ENCODE measurements at places on chromosomes 16 and 17.

DNA sequence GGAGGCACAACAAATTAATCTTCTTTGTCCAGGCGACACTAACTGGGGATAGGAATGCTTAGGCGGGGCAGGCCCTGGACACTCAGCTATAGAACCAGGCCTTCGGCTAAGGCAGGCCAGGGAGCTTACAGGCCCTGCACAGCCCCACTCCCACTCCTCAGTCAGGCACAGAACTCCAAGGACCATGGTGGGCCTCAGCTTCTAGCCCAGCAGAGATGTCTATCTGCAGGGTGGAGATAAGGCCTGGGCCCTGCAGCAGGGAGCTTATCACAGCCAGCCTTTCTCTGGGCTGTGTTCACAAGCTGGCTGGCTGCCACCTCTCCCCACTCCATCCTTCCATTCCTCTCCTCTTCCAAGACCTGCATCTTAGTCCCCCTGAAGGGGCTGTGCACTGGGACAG is 68.1 kb downstream of the TMEM132E start:
- no peak for DNase-seq

DNA sequence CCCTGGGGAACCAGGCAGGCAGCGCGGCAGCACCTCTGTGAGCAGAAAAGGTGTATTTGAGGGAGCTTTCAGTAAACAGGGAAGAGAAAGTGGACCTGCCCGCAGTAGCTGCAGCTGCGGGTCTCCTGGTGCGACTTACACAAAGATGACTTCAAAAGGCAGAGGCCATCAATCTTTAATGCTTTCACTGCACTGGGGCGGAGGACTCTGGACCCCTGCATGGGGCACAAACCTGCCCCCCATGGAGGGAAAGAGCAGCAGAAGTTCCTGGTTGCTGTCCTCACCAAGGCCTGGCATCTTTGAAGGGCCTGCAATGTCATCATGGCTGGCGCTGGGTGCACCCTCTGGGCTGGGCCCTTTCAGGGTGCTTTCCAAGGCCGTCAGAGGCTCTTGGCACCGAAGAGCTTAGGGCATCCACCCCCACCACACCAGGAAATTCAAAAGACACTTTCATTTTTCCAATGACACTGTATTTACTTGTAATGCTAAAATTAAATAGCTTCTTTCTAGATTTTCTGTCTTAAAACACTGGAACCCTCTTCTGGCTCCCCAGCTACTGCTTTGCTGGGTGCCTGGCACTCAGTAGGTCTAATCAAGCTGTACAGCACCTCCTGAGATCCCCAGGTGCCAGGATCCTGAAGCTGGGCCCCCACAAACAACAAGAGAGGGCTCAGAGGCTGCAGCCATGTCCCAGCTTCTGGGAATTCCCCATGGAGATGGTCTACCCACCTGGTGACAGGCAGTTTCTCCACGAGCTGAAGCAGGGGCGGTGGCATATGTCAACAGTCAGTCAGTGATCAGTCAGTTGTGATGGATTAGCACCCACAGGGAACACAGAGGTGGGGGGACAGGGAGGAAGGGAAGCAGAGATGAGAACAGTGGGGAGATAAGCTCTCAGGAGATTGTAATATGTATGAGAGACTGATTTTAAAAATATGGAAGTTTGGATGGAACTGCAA is 2.1 kb upstream of the CACNG1 start:
- DNase-seq, result no peak

- no peak for DNase-seq
These were observed 253.3 kb downstream of the STX8 start for GRCh38 chr17:9322326-9322725.

- no peak for DNase-seq
These were observed 95.0 kb upstream of the PSMD7 start for GRCh38 chr16:74201576-74201975.

GRCh38 chr17:28738680-28739384 is 5.0 kb upstream of the TRAF4 start:
- DNase-seq, result peak; percentile 51

- DNase-seq, result no peak
These were observed 45.2 kb upstream of the LGALS9 start for GRCh38 chr17:27585792-27586191.

GRCh38 chr17:81428948-81429774 is 33.9 kb downstream of the BAHCC1 start:
- no peak for DNase-seq

DNA sequence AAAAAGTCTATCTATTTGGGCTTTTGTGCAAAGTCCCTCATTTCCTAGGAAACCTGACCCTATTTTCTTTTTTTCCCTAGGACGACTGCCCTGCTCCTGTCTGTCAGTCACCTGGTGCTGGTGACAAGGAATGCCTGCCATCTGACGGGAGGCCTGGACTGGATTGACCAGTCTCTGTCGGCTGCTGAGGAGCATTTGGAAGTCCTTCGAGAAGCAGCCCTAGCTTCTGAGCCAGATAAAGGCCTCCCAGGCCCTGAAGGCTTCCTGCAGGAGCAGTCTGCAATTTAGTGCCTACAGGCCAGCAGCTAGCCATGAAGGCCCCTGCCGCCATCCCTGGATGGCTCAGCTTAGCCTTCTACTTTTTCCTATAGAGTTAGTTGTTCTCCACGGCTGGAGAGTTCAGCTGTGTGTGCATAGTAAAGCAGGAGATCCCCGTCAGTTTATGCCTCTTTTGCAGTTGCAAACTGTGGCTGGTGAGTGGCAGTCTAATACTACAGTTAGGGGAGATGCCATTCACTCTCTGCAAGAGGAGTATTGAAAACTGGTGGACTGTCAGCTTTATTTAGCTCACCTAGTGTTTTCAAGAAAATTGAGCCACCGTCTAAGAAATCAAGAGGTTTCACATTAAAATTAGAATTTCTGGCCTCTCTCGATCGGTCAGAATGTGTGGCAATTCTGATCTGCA is 12.9 kb downstream of the TMEM98 start:
- DNase-seq, result no peak

DNA sequence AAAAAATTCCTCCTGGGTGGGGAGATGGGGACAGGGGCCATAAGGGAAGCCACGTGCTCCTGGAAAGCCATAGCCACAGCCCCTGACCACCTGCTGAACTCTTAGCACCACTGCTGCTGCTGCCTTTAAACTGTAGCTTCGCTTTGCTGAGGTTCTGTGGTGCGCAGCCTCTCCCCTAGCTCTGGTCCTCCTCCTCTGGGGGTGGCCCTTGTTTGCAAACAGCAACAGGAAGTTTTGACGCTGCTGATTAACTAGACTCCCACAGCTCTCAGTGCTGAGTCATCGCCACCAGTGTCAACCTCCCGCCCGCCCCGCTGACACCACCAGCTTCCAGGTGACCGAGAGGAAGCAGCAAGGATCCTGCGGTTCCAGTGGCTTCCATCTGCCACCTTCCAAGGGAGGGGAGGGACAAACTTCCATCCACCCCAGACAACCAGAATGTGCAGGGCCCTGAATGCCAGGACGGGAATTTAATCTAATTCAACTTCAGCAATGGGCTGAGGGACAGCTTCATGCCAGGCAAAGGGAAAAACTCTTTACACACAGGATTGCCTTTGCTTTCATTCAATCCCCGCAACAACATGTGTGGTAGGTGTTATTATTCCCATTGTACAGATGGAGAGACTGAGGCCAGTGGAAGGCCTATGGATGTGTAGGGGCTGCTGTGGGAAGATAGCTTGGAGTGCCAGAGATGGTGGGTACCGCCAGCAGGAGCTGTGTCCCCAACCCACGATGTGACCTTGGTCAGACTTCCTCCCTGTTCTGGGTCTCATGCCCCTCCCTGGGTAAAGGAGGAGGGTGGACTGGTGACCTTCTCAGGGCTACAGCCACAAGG is 8.1 kb upstream of the KIFC3 start:
- DNase-seq, result peak; percentile 45

GRCh38 chr16:69340095-69340644 is 598 bp downstream of the NIP7 start:
- no peak for DNase-seq

DNA sequence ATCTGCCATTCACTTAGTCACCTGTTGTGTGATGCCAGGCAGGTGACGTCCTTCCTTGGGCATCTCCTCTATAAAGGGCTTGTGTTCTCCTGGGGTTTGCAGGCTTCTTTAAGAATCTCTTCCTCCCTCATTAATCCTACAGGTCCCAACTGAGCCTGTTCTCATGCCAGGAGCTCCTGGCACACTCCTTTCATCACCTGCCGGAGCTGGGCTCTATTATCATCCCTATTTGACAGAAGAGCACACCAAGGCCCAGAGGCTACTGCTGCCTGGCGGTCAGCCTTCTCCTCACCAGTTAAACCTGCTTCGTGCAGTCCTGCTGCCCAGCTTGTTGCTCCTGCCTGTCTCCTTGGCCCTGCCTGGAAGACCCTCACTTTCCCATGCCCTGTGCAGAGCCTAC is 51.2 kb downstream of the RAI1 start:
- no peak for DNase-seq

DNA sequence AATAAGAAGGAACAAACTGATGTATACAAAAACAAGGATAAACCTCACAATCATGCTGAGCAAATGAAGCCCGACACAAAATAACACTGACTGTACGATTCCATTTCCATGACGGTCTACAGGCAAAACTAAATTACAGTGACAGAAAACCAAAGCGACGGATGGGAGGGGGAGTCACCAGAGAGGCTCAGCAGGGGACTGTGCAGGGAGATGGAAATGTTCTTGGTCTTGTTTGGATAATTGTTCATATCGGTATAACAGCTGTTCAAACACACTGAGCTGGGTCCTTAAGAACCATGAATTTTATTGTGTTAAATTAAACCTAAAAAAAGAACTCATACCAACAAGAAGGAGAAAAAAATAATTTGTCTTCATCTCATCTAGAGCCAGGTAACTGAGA is 97.8 kb downstream of the NXN start:
- no peak for DNase-seq

GRCh38 chr17:42101513-42102292 is 3.4 kb upstream of the ZNF385C start:
- no peak for DNase-seq

DNA sequence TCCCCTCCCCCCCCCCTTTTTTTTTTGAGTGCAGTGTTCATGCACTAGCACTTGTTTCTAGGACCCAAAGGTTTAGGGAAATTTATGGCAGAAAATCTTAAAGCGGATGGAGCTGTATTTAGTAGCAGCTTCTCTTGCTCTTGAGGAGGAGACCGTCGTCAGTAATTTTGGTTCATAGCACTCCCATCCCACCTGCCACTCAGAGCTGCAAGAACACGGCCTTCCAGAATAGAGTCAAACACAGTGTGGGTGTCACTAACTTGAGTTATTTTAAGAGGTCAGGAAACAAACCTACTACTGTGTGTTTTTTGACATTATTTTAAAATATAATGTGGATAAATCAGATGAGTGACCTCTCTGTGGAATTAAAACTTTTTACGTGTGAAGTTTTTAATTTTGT is 37.3 kb downstream of the SEC14L1 start:
- DNase-seq, result no peak

- no peak for DNase-seq
These were observed 514.4 kb downstream of the XYLT1 start for GRCh38 chr16:16956376-16956775.

GRCh38 chr17:2883544-2884213 is 87.4 kb downstream of the RAP1GAP2 start:
- DNase-seq, result no peak

DNA sequence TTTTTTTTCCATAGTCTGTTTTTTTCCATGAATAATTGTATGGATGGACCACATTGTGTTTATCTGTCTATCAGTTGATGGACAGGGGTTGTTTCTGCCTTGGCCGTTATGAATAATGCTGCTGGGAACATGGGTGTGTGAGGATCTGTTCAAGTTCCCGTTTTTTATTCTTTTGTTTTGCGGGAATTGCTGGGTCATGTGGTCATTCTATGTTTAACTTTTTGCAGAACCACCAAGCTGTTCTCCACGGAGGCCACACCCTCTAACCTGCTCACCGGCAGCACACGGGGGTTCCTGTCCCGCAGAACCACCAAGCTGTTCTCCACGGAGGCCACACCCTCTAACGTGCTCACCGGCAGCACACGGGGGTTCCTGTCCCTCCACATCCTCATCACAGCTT is 5.9 kb upstream of the MSLN start:
- no peak for DNase-seq

DNA sequence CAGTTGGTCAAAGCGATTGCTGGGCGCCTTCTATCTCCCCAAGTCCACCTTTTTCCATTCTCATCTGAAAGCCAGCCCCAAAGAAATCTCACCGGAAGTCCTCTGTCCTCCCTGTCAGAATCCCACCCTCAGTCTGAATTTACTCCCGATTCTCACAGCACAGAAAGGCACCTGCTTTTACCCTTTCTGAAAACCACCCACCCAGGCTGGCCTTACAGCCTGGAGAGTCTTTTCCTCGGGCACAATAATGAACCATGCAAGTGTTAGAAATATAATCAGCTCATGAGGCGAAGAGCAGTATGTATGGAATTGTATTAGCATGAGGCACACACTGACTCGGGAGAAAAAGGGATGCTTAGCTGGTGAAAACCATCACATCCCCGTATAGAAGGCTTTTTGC is 1.2 kb upstream of the ZFHX3 start:
- no peak for DNase-seq

GRCh38 chr17:49842371-49842770 is 5.5 kb downstream of the TAC4 start:
- DNase-seq, result no peak

DNA sequence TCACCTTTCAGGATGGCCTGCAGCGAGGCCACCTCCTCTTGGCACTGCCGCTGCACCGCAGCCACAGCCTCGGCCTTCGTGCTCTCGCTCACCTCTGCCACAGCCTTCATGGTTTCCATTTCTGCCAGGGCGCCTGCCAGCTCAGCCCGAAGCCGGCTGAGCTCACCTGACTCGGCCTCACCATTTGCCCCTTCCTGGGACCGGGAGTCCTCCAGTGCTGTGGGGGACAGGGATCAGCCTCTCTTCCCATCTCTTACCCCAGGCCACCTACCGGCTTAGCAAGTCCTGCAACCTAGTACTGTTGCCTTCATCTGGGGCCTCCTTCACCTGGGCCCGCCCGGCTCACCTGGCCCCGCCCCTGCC is 658 bp downstream of the RABEP2 start:
- DNase-seq, result no peak

- DNase-seq, result no peak
These were observed 15.9 kb upstream of the MEIOB start for GRCh38 chr16:1887711-1888354.

DNA sequence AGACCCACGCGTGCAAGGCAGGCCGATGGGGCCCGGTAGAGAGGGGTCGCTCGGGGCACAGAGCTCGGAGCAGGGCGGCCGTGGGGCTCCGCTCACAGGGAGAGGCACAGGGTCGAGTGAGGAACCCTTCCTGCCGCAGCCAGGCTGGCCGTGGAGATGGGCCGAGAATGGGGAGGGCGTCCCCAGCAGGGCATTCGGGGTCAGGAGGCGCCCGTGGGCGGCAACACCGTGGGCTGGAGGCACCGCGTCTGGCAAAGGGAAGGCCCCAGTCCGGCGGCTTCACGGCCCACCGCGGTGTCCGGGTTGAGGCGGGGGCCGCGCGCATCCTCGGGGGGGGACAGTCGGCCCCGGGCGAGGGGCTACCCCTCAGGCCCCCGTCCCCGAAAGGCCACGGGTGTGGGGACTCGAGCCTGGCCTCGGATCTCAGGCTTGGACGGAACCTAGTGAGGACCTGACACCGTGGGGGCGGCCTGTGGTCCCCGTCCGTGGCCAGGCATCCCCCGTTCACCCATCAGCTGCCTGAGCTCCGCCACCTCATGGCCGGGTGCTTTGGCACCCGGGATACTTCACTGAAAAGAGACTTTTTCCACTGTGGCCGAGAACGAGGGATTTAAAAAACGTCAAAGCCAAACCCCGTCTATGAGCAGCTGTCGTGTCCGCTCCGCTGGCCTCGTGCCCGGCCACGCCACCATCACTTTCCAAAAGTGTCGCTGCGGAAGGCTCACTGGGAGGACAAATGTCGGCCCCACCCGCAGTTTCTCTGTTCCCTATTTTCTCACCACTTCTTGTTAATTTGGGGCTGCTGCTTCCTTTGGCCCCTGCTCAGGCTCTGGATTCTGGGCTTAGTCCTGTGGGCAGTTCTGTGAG is 73.6 kb downstream of the METRNL start:
- no peak for DNase-seq

Data from stimulated activated CD4-positive, alpha-beta T cell treated with anti-CD3 and anti-CD28 coated beads, Interleukin-1b, Interleukin-23, amount 100 ng/mL, for 1 hour (primary cell).